Stimulated activated CD8-positive, alpha-beta memory T cell treated with anti-CD3 and anti-CD28 coated beads, Interleukin-4, amount 100 ng/mL, for 4 hours (primary cell): ENCODE measurements at places on chromosomes 2 and 18.

GRCh38 chr2:233689501-233689900 lies 3.2 kb upstream of the UGT1A6 start:
- DNase-seq, result no peak

DNA sequence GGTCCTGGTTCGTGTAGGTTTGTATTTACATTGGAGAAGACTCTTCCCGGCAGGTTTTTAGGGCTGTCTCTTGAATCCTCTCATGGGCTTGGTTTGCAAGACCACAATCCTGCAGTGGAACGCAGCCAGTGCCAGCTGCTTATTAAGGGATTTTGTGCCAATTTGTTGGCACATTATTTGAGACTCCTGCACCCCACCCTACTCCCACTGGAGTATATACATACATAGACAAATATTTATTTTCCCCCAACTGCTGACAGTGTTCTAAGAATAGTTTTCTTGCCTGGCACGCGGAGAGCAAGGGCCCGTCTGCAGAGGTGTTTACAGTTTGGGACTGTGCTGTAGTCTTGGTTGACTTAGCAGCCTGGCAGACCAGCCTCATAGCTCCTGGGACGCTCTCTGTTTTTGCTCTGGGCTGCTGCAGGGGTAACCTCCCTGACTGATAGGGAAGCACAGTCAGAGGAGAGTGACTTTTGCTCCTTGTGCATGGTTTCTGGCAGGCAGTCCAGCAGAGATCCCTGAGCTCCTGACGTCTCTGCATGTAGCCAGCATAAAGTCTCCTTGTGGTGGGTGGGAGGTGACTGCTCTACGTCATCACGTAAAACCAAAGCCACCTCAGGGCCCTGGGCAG lies 1.9 kb downstream of the LDLRAD4 start:
- no peak for DNase-seq

DNA sequence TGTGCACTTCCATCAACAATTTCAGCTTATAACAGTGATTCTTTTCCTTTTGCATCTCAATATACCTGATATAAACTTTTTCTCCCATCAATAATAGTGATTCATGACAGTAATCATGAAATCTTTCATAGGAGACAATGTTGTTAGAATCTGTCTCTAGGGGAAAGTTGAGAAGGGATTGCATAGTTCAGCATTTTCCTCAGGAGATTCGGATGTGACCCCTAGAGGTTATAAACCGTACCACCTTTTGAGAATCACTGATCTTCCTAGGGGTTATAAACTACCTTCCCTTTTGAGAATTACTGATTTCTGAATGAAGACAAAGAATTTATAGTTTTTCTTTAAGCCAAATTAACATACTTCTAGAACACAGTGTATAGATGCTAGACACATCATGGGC lies 53.0 kb upstream of the GALNT3 start:
- no peak for DNase-seq

DNA sequence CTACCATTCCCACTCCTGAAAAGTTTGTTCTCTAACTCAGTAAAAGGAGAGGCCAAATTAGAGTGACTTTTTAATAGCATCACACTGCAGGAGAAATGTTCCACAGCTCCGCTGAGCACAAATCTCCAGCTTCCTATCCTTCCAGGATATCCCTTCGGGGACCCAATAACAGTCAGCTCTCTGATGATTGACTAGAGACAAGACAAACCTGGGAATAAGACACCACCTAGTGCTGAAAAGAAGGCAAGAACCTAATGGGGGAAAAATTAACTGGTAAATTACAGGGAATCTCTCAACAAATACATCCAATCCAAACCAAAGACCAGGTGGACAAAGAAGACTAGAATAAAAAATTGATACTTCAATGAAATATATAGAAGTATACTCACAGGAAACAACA lies 977.1 kb upstream of the SOX11 start:
- no peak for DNase-seq

DNA sequence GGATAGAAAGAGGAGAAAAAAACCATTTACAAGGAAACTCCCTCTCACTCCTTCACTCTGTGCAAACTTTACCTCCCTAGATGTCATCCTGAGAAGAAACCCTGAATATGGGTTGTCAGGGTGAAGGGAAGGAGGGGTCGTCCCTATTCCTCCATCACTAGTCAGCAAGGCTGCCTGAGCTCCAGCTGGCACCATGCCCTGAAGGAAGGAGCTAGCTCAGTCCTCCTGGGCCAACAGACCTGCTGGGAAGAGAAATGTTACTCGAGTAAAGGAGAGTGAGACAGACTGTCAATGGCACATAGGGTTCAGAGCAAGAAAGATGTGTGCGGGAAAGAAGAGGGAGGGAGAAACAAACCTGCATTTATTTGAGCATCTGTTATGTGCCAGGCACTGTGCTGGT lies 18.3 kb upstream of the EPAS1 start:
- DNase-seq, result no peak

GRCh38 chr2:168848225-168848624 lies 42.0 kb downstream of the SPC25 start:
- no peak for DNase-seq

GRCh38 chr2:31318361-31319336 lies 84.7 kb downstream of the EHD3 start:
- no peak for DNase-seq

- DNase-seq, result no peak
These were observed 160.0 kb upstream of the ZEB2 start for GRCh38 chr2:144679942-144680341.

GRCh38 chr2:19671311-19671710 lies 230.5 kb downstream of the TTC32 start:
- no peak for DNase-seq

DNA sequence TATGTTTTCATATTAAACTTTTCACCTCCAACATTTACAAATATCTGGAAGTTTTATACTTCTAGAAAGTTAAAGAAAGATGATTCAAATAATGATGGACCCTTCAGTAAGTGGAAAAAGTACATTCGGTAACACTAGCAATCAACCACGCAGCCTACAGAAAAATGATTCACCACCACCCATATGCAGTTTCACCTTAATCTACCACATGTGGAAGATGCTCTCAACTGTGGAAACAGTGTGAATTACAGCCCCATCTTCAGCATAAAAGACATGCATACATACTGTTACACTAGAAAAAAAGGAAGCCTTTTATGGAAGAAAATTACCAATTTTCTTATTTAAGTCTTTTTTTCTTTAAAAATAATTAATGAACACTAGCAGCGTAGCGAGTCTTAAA lies 1.1 kb downstream of the SLC38A11 start:
- no peak for DNase-seq

DNA sequence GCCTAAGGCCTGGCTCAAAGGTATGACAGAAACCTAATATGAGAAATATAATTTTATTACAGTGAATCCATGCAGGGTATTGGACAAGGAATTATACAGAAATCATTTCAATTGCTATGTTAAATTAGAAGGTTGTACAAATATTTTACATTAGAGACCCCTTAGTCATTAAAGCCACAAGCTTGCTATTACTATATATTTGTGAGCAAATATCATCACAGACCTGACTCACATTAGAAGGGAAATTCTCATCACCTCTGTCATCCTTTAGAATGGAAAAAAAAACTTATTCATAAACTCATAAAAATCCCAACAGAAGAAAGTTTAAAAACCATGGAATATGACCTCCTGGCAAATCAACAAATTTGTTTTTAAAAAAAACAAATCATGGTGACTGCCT lies 277.9 kb downstream of the DCC start:
- no peak for DNase-seq

- DNase-seq, result no peak
These were observed 377.3 kb downstream of the LNPK start for GRCh38 chr2:175624785-175625184.

- DNase-seq, result no peak
These were observed 91.7 kb upstream of the ITGA6 start for GRCh38 chr2:172335736-172336135.

DNA sequence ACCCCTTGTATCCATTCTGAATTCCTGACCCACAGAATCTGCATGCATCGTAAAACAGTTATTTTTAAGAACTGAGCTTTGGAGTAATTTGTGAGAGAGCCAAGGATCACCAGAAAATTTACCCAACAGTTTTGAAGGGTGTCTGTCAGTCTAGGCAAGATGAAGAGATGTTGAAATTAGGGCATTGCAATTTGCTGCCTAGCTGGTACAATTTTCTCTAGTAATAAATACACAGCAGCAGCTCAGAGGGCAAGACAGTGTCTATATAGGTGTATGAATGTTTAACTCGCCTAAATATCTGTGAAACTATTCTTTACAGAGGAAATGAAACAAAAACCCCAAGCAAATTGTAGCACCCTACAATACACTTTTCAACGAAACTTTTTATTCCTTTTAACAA lies 377.8 kb upstream of the POU3F3 start:
- DNase-seq, result no peak

DNA sequence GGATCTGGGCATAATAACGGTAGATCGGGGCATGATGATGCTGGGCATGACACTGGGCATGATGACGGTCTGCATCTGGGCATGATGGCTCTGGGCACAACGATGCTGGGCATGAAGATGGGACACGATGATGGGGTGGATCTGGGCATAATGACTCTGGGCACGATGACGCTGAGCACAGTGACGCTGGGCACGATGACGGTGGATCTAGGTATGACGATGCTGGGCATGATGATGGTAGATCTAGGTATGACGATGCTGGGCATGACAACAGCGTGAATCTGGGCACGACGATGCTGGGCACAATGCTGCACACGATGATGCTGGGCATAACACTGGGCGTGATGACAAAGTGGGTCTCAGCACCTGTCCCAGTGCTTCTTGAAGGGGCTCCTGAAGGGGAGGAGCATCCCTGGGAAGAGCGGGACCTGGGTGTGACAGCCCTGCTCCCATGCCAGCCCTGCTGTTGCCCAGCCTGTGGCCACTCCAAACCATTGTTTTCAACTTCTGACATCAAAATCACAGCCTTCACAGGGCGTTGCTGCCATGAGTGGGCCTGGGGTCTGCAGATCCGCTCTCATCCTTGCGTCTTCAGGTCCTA lies 30.4 kb upstream of the ALLC start:
- no peak for DNase-seq

GRCh38 chr18:40985436-40985835 lies 969.6 kb upstream of the PIK3C3 start:
- DNase-seq, result no peak

- no peak for DNase-seq
These were observed 110.6 kb upstream of the PXDN start for GRCh38 chr2:1854729-1855547.

DNA sequence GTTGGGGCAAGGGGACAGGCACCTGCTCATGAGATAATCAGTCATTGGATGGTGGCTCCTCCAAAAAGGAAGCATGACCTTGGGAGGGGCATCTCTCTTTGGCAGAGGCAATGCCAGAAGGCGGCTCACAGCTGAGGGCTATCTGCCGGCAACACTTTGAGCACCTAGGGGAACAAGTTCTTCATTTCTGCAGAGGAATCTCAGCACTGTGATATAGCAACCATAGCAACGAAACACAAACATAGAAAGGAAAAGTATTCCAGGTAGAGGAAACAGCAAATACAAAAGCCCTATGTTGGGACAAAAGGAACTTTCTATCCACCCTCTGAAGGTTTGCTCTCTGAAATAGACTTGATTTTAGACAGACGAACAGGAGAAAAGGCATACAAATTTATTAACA lies 89.1 kb upstream of the NEDD4L start:
- DNase-seq, result no peak

- DNase-seq, result no peak
These were observed 91.1 kb downstream of the ACTR3 start for GRCh38 chr2:113980946-113981345.

- DNase-seq, result no peak
These were observed 79.8 kb upstream of the LRPPRC start for GRCh38 chr2:44075541-44075940.

DNA sequence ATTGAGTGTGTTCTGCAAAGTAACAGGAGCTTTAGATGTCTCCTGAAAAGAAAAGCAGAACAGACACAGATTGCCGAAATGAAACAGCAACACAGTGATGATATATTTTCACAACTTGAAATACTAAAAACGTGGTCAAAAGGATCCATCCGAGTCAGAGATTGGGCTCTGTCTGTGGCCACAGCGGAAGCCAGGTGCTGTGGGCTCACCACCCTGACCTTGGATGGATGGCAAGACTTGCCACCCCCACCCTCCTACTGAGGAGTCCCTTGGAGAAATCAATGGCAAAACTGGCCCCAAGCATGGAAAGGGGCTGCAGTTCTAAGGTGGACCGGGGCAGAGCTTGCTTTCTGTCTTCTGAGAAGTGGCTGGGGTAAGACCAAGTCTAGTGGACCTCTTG lies 31.4 kb upstream of the ACKR3 start:
- no peak for DNase-seq

GRCh38 chr2:46181789-46182530 lies 115.2 kb upstream of the EPAS1 start:
- no peak for DNase-seq

DNA sequence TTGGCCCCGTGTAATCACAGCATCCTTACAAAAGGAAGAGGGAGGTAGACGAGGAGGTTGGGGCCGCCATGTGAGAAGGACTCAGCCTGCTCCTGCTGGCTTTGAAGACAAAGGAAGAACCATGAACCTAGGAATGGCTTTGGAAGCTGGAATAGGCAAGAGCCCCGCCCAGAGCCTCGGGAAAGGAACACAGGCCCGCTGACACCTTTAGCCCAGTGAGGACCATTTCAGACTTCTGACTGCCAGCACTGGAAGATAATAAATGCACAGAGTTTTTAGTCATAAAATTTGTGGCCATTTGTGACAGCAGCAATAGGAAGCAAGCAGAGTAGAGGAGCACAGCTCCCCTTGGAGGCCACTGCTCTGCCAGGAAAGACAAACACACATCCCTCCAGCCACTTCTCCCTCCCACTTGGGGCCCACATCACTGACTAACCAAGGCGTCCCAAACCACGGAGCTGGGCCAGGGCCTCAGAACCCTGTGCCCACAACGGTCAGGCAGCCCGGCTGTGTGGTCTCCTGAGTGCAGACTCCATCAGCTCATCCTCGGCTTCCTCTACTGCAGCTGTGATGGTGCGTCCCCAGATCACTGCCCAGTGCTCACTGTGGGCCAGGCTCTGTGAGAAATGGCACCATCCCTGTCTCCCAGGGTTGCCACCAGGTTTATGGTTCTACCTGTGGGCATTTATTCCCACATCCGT lies 39.7 kb downstream of the TFCP2L1 start:
- no peak for DNase-seq

GRCh38 chr18:68940039-68940438 lies 142.2 kb downstream of the CCDC102B start:
- no peak for DNase-seq

DNA sequence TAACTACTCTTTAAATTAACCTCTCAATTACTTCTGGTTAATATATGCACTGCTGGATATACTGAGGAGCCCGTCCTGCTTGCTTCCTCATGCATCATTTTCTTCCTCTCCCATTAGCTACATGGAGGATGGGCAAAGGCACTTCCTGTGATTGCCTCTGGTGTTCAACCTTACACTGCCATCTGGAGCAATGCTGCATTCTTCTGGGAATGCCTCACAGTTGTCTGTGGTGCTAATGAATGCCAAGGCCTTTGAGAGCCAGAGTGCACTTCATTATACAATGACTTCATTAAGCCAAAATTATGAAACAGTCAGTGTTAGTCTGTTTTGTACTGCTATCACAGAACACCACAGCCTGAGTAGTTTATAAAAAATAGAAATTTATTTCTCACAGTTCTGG lies 134.8 kb upstream of the DOCK10 start:
- no peak for DNase-seq
